ENCODE measurements at places on chromosomes 11 and 22.
A peak's percentile ranks its signal among the peaks of the same experiment; 100 is the strongest.

DNA sequence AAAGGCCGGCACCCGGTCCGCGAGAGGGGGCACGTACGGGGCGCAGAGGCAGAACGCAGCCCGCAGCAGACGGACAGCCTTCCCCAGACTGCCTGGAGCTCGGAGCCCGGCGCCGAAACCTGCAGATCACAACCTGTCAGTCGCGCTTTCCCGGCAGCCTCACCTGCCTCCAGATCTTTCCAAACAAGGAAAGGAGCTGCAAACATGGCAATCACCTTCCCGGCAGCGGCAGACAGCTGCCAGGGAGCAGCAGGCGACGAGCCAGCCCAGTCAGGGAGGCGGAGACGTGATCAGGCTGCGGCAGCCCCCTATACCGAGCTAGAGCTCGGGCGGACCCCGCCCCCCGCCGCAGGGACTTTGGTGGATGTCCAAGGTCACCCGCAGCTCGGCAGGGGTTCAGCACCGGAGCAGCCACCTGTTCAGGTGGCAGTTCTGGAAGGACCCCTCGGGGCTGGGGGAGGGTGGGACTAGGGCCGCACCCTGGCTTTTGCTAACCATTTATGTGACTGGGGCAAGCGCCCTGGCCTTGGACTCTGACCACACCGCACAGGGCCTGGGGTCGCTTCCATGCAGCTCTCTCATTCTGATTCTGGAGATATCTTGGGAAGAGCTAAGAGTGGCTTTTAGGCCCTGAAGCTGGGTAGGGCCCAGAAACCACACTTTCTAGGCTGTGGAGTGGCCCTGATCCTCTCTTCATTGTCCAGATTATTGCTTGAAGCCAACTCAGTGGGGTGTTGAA is 143.8 kb downstream of the NECTIN1 start:
- DNase-seq, result no peak

GRCh38 chr22:33418484-33418883 is 360.3 kb upstream of the SYN3 start:
- no peak for DNase-seq

GRCh38 chr22:25940479-25940878 is 198.5 kb downstream of the MYO18B start:
- no peak for DNase-seq

DNA sequence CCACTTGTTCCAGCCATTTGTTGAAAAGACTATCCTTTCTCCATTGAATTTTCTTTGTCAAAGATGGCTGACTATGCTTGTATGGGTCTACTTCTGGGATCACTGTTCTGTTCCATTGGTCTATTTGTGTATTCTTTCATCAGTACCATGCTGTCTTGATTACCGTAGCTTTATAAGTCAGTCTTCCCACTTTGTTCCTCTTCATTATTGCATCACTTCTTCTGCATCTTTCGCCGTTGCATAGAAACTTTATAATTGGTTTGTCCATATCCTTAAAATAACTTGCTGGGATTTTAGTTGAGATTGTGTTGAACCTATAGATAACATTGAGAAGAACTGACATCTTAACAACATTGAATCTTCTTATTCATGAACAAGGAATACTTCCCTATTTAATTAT is 598.8 kb downstream of the TBC1D22A start:
- no peak for DNase-seq

- no peak for DNase-seq
Measured at GRCh38 chr11:104015649-104016415, 20.6 kb upstream of the DDI1 start.

GRCh38 chr11:71334191-71334590 is 81.8 kb upstream of the SHANK2 start:
- no peak for DNase-seq

DNA sequence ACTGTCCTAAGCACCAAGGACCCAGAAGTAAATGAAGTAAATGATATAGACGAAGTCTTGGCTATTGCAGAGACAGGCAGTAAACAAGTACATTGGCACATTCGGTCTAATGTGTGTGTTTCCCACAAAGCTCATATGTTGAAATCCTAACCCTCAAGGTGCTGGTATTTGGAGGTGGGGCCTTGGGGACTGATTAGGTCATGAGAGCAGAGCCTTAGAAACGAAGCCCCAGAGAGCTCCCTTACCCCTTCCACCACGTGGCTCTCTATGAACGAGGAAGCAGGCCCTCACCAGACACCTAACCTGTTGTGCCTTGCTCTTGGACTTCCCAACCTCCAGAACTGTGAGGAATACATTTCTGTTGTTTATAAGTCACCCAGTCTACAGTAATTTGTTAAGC is 14.9 kb downstream of the CLMP start:
- no peak for DNase-seq

DNA sequence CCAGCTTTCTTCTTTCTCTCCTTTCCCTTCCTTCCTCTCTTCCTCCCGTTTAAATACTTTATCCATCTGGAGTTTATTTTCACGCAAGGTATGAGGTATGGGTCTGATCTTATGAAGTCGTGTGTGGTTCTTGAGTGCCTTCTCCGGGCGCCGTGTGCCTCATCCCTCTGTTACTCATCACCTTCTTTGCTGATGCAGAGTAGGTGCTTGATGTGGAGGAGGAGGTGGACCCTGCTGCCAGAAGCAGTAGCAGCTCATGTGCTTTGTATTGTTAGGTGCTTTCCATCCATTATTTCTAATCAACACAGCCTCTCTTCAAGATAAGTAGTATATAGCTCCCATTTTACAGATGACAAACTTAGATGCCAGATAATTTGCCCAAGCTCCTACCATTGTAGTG is 47.0 kb downstream of the TNRC6B start:
- DNase-seq, result peak; percentile 63

DNA sequence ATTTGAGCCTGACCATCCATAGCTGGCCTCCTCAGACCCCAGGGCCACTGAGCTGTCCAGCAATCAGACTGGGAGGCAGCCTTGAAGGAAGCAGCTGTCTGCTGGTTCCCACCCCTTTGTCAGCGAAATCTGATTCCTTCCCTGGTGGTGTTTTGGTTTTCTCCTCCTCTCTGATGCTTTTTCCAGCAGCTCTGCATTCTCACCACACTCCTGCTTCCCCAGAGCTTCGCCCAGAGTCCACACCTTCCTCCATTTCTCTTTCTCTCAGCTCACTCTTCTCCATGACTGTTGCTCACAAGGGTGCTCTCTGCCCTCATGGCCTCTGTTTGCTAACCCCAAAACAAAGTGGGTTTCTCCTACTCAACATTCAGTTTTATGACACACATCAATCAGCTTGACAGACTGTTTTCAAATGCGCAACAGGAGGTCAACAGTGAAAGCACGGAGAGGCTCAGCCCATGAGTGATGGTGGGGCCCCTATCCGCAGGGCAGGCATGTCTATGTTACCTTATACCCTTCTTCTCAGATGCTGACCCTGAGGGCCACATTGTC is 130.6 kb upstream of the MTNR1B start:
- no peak for DNase-seq

DNA sequence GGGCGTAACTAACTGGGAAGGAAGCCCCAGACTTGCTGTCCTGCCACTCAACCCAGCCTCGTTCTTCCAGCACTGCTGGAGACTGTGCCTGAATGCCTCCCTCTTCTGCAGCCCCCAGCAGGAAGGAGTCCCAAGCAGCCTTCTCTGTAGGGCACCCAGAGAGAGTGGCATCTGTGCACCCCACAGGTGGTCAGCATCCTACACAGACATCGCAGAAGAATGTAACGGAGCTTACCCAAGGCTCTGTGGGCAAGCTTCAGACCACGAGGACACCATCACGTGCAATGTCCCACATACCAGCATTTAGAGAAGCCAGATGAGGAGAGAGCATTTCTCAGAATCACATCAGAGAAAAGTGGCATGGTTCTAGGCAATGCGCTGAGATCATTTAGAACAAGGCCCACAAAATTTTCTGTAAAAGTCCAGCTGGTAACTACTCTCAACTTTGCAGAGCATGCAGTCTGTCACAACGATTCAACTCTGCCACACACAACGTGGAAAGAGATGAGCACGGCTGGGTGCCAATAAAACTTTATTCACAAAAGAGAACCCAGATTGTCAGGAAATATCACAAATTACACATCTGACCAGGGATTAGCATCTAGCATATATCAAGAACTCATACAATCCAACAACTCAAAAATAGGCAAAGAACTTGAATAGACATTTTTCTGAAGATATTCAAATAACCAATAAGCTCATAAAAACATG is 33.4 kb downstream of the SHANK2 start:
- no peak for DNase-seq

DNA sequence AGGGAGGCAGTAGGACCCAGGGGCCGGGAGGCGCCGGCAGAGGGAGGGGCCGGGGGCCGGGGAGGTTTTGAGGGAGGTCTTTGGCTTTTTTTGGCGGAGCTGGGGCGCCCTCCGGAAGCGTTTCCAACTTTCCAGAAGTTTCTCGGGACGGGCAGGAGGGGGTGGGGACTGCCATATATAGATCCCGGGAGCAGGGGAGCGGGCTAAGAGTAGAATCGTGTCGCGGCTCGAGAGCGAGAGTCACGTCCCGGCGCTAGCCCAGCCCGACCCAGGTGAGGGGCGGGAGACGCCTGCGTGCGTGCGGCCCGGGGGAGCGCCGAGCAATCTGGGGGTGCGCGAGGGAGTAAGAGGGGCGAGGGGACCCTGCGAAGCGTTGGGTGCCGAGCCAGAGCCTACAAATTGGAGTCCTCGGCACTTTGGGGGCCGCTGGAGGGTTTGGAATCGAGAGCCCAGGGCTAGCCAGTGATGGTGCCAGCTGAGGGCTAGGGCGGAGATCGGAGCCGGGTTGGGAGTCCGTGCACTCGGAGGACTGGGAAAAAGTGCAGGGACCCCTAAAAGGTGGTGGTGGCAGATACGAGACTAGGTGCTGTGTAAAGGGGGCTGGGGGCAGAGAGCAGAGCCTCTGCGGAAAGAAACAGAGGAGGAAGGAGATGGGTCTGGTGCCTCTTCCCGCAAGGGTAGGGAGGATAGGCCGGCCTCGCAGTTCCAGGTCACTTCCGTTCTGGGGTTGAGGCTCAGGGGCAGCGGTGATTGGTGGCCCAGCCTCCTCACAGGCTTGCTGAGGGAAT is at the start of gene SERPINH1:
Gene SERPINH1, plus strand, starts transcription at position 206 of the 788 bp plus-strand sequence. CDS start 4,097 bp downstream, outside the sequence.
- peak; percentile 29 for DNase-seq

GRCh38 chr11:117361432-117361831 is 33.8 kb downstream of the CEP164 start:
- DNase-seq, result no peak

DNA sequence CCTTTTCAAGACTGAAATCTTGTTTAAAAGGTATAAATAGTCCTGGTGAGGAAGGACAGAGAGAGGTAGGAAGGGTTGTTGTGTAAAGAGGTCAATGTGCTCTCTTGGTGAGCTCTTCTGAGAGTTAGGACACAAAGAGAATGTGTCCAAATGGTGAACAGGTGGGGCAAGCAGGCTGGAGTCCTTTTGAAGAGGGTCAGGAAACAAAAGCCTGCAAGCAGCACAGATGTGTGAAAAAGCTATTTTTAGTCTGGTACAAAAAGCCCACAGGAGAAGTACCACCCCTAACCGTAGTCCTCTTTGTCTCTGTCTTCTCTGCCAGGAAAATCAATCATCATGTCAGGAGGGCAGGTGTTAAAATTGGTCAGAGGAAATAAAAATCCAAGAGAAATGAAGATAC is 54.4 kb upstream of the SYN3 start:
- no peak for DNase-seq

DNA sequence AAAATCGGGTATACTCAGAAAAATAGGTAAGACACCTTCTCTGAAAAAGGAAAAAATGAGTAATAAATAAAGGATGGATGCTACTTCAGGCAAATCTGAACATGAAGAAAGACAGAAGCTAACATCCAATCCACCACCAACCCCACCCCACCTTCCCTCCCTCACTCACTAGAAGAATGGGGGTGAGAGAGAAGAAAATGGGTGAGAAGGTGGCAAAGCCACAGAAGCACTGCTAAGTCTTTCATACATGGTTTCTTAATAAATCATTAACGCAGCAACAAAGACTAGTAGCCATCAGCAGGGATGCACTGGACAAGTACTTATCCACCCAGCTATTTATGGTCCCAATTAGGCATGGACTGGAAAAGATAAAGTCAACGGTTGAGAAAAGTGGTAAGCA is 5.9 kb downstream of the FHIP1B start:
- no peak for DNase-seq

DNA sequence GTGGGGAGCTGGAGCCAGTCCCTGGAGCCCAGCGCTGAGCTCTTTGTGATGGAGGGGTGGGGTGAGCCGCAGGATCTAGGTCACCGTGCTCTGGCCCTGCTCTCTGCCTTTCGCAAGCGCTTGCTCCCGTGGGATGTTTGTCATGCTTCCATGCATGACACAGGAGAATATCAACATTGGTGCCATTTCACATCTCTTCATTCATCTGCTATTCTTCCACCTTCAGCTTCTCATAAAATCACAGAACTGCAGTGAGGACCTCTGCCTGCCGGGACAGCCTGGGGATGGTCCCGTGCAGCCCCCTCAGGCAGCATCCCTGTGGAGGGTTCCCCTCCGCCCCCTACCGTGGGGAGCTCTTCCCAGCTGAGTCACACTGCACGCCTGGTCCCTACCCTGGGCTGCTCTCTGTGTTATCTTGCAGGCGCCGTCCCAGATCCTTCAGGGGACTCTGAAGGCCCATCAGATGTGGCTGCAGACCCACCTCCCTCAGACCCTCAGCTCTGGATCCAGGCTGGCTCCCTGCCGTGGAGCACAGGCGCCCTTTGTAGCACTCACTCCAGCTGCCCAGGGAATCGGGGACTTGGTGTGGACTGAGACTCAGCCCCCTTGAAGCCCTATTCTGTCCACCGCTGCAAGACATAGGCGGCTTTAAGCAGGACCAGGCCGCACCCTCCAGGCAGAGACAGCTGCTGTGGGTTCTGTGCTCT is 5.1 kb upstream of the SEPTIN5 start:
- no peak for DNase-seq

- DNase-seq, result no peak
Measured at GRCh38 chr22:27501191-27501936, 300.2 kb downstream of the MN1 start.

- DNase-seq, result no peak
Measured at GRCh38 chr11:35850191-35850590, 93.7 kb upstream of the LDLRAD3 start.

- DNase-seq, result no peak
Measured at GRCh38 chr11:32983506-32983905, 32.2 kb upstream of the DEPDC7 start.

GRCh38 chr11:6856871-6857270 is 6.0 kb upstream of the OR10A2 start:
- no peak for DNase-seq

GRCh38 chr11:69263736-69264052 is 30.3 kb upstream of the MYEOV start:
- DNase-seq, result no peak

- no peak for DNase-seq
Measured at GRCh38 chr11:394034-394857, at the start of gene PKP3. Gene PKP3 (plus strand): TSS chr11:394209. CDS start chr11:394293, 84 bp downstream.

GRCh38 chr22:27799827-27800249 is 1.7 kb downstream of the MN1 start:
- no peak for DNase-seq

GRCh38 chr22:21067075-21067900 is 21.5 kb downstream of the LRRC74B start:
- DNase-seq, result no peak

- no peak for DNase-seq
Measured at GRCh38 chr11:57463671-57464538, 3.6 kb downstream of the RTN4RL2 start.

- DNase-seq, result no peak
Measured at GRCh38 chr11:63682066-63683021, 1.0 kb downstream of the RTN3 start.

- no peak for DNase-seq
Measured at GRCh38 chr11:60905047-60905446, 1.3 kb downstream of the PRPF19 start.

Data from stimulated activated CD4-positive, alpha-beta T cell treated with anti-CD3 and anti-CD28 coated beads, Interleukin-2, amount 100 ng/mL, for 4 hours (primary cell).